ENCODE measurements at places on chromosomes 13 and 19. TPM values are rescaled to one million over a fixed set of nuclear protein-coding genes. Genes with fewer than 3 reads are reported as not detected.
A peak's percentile ranks its signal among the peaks of the same experiment; 100 is the strongest.

- no peaks in the 10 kb centered on the region for H3K27me3 ChIP-seq
- H3K27ac ChIP-seq, result no peak overlapping the region
- no peaks in the 10 kb centered on the region for H3K36me3 ChIP-seq
- DNase-seq, result no peak
Measured at GRCh38 chr13:21074546-21074945, 13.2 kb upstream of the LATS2 start.

Gene ZNF253
- polyA plus RNA-seq, result 0.79 TPM

- H3K4me3 ChIP-seq, result no peak overlapping the region
- no peaks in the 10 kb centered on the region for H3K4me1 ChIP-seq
- no peak for DNase-seq
- no peak overlapping the region for H3K27ac ChIP-seq
- H3K36me3 ChIP-seq, result no peaks in the 10 kb centered on the region
Measured at GRCh38 chr13:25421612-25422011, 49.8 kb downstream of the ATP8A2 start.

- H3K4me1 ChIP-seq, result peaks cover 8% of the 10 kb centered on the region
- peak; percentile 80 for DNase-seq
- H3K27me3 ChIP-seq, result no peaks in the 10 kb centered on the region
- H3K4me3 ChIP-seq, result no peak overlapping the region
- no peaks in the 10 kb centered on the region for H3K36me3 ChIP-seq
- H3K27ac ChIP-seq, result no peak overlapping the region
Measured at GRCh38 chr19:39110263-39110967, 15.2 kb upstream of the PAK4 start.

Gene C5AR2
- polyA plus RNA-seq, result 0.02 TPM

Gene PPP2R1A
- polyA plus RNA-seq, result 163 TPM

GRCh38 chr13:24788538-24788937, 24.6 kb downstream of the RNF17 start:
- H3K27ac ChIP-seq, result no peak overlapping the region
- H3K36me3 ChIP-seq, result no peaks in the 10 kb centered on the region

GRCh38 chr13:32257649-32258048, 57.5 kb downstream of the ZAR1L start:
- no peaks in the 10 kb centered on the region for H3K36me3 ChIP-seq
- H3K27me3 ChIP-seq, result no peaks in the 10 kb centered on the region
- no peak overlapping the region for H3K4me3 ChIP-seq
- H3K4me1 ChIP-seq, result peaks cover 9% of the 10 kb centered on the region
- no peak overlapping the region for H3K27ac ChIP-seq

Gene FSTL3
- polyA plus RNA-seq, result 64.4 TPM

DNA sequence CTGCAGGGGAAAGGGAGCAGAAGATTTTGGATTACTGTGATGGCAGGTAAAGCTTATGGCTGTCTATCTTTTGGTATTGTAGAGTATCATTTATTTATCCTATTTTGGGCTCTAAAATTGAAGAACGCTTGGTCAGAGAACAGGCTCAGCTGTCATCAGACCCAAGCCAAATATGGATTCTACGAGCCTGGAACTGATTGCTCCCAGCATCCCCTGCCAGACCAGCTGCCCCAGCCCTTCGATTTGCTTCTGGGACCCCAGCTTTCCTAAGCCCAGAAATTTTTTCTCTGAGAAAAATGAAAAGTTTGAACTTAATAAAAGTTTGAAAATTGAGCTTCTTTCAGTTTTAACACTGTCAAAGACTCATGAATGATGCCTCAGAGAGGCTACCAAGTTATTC, 472.8 kb downstream of the DACH1 start:
- no peak overlapping the region for H3K4me3 ChIP-seq
- H3K4me1 ChIP-seq, result no peaks in the 10 kb centered on the region
- no peaks in the 10 kb centered on the region for H3K36me3 ChIP-seq
- H3K27ac ChIP-seq, result no peak overlapping the region
- DNase-seq, result no peak

DNA sequence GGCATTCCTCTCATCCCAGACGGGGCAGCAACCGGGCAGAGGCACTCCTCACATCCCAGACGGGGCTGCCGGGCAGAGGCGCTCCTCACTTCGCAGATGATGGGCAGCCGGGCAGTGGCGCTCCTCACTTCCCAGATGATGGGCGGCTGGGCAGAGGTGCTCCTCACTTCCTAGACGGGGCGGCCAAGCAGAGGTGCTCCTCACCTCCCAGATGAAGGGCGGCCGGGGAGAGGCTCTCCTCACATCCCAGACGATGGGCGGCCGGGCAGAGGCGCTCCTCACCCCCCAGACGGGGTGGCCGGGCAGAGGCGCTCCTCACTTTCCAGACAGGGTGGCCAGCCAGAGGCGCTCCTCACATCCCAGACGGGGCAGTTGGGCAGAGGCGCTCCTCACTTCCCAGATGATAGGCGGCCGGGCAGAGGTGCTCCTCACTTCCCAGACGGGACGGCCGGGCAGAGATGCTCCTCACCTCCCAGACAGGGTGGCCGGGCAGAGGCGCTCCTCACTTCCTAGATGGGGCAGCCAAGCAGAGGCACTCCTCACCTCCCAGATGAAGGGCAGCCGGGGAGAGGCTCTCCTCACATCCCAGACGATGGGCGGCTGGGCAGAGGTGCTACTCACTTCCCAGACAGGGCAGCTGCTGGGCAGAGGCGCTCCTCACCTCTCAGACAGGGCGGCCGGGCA, 68.9 kb downstream of the ZNF708 start:
- DNase-seq, result no peak
- no peaks in the 10 kb centered on the region for H3K27me3 ChIP-seq
- H3K27ac ChIP-seq, result no peak overlapping the region
- H3K4me1 ChIP-seq, result no peaks in the 10 kb centered on the region
- H3K4me3 ChIP-seq, result no peak overlapping the region

DNA sequence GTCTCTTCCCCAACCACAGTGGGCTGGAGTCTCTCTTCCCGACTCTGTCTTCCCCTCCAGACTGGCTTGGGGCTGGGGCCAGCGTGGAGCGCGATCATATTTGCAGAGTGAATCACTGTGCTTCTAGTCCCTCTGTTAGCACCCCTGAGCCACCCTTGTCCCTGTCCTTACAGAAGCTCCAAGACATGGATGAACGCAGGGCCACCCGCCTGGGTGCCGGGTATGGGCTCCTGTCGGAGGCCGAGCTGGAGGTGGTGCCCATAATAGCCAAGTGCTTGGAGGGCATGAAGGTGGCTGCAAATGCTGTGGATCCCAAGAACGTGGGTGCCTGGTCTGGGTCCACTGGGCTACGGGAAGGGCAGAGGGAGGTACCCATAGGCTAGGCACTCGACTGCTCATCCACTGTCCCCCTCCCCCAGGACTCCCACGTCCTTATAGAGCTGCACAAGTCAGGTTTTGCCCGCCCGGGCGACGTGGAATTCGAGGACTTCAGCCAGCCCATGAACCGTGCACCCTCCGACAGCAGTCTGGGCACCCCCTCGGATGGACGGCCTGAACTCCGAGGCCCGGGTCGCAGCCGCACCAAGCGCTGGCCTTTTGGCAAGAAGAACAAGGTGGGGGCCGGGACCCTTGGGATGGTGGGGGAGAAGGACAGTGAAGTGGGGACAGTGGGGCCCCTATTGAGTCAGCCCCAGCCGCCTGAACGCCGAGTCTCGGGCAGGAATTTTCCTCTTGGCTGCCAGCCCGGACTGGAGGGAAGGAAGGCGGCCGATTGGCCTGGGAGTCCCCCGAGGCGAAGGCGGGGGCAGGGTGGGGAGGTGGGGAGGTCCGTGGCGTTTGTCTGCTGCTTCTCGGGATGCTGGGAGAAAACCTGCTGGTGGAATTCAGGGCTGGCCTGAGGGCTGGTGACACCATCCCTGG, 5.2 kb downstream of the TRIP10 start:
- peak overlapping the region; percentile 69 for H3K27ac ChIP-seq
- no peak overlapping the region for H3K4me3 ChIP-seq
- H3K4me1 ChIP-seq, result peaks cover 17% of the 10 kb centered on the region
- H3K27me3 ChIP-seq, result no peaks in the 10 kb centered on the region

GRCh38 chr19:29491491-29491890, 34.3 kb upstream of the VSTM2B start:
- no peaks in the 10 kb centered on the region for H3K36me3 ChIP-seq
- H3K4me1 ChIP-seq, result no peaks in the 10 kb centered on the region
- H3K4me3 ChIP-seq, result no peak overlapping the region
- H3K27me3 ChIP-seq, result peaks cover 5% of the 10 kb centered on the region
- H3K27ac ChIP-seq, result no peak overlapping the region
- no peak for DNase-seq

DNA sequence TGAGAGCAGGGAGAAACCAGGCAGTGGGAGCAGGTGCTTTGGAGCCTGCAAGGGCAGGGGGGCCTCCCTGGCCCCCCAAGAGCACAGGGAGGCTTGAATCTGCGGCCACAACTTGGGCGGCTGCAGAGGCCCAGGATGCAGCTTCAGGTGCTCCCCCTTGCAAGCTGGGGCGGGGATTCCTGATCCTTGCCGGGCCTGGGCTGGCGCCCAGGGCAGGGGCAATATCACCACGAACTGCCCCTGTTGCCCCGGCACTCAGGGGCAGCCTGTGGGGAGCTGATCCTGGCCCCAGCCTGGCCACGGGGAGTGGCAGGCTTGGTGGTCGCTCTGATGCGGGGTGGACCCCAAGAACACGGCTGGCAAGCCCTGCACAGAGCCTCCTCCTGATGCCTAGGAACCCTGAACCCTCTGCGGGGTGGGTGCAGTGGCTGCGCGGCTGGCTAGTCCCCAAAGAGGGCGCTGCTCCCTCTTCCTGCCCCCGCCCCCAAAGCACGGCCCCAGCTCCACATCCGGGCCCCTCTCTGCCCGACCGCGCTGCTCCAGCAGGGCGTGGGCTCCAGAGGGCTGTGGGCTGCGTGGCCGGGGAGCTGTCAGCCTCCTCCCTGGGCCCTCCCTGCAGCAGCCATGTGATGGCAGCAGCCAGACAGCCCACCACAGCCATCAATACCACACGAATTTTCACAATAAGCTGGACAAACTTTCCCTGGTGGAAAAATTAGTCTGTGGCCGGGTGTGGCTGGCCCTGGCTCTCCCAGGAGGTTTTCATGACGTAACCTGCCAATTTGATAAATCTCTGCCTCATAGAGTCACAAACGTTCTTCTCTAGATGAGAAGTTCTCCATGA, 21.0 kb downstream of the TNFSF9 start:
- no peak overlapping the region for H3K4me3 ChIP-seq
- no peak overlapping the region for H3K27ac ChIP-seq
- H3K36me3 ChIP-seq, result no peaks in the 10 kb centered on the region
- no peaks in the 10 kb centered on the region for H3K4me1 ChIP-seq
- DNase-seq, result peak; percentile 70
- H3K27me3 ChIP-seq, result peaks cover 16% of the 10 kb centered on the region

DNA sequence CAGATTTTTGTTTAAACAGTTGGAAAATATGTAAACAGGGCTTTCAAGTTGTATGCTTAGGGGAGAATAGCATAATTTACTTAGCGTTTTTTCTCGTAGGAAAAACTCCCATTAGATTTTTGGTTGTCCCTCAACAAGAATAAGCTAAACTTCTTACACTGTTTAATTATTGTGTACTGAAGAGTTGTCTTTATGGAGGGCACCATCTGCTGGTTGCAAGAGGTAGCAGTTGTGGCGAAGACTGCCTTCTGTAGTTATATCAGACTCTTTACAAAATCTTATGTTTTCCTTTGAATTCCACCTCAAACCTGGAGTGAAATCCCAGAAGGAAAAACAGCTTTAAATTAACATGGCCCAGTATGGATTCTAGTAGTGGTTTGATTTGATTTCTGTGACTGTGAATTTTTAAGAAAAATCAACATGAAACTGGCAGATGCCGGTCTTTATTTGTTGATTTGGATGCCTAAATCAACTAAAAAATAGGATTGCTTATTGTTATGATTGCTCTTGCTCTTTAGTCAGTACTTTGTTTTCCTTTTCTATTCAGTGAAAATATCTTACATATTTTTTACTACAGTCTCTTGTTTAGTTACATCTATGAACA, 53.4 kb downstream of the PDS5B start:
- peaks cover 6% of the 10 kb centered on the region for H3K4me1 ChIP-seq
- peak; percentile 33 for DNase-seq
- H3K27me3 ChIP-seq, result no peaks in the 10 kb centered on the region
- no peak overlapping the region for H3K4me3 ChIP-seq
- H3K36me3 ChIP-seq, result peaks cover 3% of the 10 kb centered on the region

Data from SK-N-SH (cell line).